Activated CD4-positive, alpha-beta T cell treated with anti-CD3 and anti-CD28 coated beads, Interleukin-2, amount 50 U/mL, for 4 hours (primary cell): ENCODE measurements at places on chromosomes 5 and 9.

DNA sequence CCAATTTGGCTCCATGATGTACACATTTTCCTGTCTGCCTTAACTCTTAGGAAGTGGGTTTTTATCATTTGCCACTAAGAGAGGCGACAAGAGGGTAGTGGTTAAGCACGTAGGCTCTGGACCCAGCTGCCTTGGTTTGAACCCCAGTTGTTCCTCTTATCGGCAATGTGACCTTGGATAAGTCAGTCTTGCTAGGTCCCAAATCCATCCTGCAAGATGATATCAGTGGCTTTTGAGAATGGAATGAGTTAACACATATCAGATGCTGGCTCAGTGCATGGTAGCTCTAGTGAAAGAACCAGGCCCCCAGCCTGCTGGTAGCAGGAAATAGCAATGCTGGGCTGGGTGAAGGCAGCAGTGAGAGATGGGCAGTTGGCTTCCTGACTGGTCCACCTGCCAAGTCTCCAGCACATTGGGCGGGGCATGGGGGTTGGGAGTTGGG lies 72.5 kb downstream of the STK10 start:
- no peak for DNase-seq

GRCh38 chr5:124935065-124935464 lies 188.6 kb upstream of the ZNF608 start:
- no peak for DNase-seq

DNA sequence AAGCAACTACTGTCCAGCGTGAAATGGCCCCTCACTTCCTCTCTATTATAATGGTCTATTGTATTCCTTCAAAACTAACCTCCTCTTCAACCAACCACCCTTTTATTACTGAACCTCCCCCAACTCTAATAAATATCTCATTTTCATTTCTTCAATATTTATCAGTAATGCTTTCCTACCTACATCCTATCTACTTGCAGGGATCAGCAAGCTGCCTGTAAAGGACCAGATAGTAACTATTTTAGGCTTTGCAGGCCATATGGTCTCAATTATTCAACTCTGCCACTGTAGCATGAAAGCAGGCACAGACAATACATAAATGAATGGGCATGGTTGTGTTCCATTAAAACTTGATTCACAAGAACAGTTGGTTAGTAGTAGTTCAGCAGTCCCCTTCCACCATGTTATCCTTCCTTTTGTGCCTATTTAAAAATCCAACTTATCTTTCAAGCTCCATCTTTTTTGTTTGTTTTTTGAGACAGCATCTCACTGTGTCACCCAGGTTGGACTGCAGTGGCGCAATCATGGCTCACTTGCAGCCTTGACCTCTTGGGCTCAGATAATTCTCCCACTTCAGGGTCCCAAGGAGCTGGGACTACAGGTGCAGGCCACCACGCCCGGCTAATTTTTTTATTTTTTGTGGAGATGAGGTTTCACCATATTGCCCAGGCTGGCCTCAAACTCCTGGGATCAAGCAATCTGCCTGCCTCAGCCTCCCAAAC lies 45.8 kb downstream of the PCDHGC5 start:
- DNase-seq = no peak

GRCh38 chr5:108381954-108382783 lies at the start of gene FBXL17:
TSS of gene FBXL17 (minus strand) at chr5:108382098.
- DNase-seq = peak; percentile 89

DNA sequence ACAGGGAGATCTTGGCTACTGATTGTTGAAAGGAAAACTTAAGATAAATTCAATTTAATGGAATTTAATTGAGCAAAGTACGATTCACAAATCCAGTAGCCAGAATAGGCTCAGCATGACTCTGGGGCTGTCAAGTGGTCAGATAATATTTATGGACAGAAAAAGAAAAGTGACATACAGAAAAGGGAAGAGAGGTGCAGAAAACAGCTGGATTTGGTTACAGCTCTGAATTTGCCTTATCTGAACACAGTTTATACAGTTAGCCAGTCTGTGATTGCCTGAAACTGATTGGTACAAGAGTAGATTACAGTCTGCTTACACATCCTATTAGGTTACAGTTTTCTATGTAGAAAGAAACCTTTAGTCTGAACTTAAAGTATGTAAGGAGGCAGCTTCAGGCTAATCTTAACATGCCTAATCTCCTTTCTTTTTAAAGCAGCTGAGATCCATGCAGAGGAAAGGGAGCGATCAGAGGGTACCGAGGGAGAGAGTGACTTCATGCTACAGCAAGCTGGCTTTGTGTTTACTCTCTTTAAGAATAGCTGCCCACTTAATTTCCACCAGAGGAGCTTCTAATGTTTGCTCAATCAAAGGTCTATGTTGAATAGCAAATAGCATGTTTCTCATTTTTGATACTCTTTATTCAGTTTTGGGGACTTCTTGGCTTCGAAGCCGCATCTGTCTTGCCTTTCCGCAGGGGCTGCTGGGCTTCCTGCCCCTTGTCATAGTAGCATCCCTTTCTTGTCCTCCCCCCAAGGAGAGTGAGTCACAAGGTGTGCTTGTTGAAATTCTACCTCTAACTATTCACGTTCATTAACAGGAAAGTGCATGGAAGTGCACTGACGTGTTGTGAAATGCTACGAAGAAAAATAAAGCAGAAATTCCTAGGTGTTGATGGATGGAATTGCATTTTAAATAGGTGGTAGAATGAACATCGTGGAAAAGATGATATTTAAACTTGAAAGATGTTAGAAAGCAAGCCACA lies 761.2 kb downstream of the TAF11L14 start:
- no peak for DNase-seq

DNA sequence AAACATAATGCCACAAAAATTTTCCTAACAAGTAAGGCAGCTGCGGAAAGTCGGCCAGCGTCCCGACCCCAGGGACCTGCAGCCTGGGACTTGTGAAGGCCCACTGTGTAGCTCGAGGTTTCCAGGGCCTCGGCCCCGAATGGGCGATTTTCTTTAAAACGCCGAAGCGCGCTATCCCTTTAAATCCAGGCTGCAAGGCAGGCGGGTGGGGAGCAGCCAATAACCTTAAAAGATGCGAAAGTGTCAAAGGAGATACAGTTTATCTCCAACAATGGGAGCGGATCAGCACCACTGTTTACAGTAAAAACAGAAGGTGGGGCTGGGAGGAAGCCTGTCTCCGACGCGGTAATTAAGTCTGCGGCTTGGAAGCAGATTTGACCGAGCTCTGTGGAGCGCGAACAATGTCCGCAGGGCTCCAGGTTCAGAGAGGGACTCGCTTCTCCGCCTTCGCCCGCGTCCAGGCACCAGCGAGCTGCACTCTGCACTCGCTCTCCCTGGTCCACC lies 1.7 kb upstream of the ZSWIM6 start:
- peak; percentile 5 for DNase-seq

GRCh38 chr5:10876006-10876744 lies 115.1 kb upstream of the DAP start:
- no peak for DNase-seq

DNA sequence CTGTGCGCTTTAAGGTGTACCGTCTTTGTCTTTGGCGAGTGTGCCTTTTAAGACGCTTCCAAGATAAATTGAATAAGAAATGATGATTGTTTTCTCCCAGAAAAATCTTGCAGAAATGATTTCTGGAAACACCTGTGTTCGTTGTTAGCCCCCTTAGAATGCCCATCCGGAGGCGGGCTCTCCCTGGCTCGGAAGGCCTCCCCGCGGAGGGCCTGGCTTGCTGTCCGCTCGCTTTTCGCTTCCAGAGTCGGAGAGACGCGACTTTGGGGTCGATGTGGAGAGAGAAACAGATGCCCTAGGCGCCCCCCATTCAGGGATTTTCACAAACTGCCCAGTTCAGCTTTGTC lies 23.9 kb downstream of the LECT2 start:
- DNase-seq = no peak
